Left lung (tissue), 14 donors: ENCODE measurements at places on chromosomes 11 and 22. TPM values are rescaled to one million over a fixed set of nuclear protein-coding genes. Genes with fewer than 3 reads are reported as not detected.
A peak's percentile ranks its signal among the peaks of the same experiment; 100 is the strongest.

DNA sequence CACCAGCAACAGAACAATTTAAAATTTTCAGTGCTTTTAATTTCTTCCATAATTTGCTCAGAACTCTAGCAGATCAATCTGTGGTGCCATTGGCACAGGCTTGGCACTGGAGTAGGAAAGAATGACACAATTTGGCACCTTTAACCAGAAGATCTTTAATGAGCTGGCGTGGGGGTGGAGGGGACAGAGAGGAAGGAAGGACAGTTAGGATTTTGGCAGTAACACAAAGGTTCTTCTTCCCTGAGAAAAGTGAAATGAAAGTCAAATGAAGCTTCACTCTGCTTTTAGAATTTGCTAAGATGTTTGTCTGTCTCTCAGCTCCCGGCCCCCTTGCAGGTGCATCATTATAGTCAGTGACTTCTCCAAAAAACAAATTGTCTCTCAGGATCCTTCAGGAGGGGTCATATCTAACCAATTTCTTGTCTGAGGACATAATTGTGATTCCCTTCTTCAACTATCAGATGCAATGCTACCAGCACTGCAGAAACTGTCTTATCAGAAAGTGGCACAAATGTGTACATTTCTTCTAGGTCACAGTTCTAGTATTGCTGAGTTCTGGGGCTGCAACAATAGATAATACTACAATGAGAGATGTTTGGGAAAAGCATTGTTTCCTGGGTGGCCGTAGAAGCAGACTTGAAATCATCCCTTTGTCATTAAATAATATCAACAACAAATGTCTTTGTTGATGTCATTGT lies 66.8 kb downstream of the CSTPP1 start:
- no peak for DNase-seq

GRCh38 chr11:27722117-27722952 lies 22.1 kb upstream of the BDNF start:
- no peak for DNase-seq

- no peak for DNase-seq
Observed at GRCh38 chr11:114027391-114027790, 32.1 kb upstream of the ZBTB16 start.

- peak; percentile 60 for DNase-seq
Observed at GRCh38 chr11:94134651-94135512, 6.2 kb downstream of the PANX1 start.

- no peak for DNase-seq
Observed at GRCh38 chr22:33382436-33382835, 324.3 kb upstream of the SYN3 start.

DNA sequence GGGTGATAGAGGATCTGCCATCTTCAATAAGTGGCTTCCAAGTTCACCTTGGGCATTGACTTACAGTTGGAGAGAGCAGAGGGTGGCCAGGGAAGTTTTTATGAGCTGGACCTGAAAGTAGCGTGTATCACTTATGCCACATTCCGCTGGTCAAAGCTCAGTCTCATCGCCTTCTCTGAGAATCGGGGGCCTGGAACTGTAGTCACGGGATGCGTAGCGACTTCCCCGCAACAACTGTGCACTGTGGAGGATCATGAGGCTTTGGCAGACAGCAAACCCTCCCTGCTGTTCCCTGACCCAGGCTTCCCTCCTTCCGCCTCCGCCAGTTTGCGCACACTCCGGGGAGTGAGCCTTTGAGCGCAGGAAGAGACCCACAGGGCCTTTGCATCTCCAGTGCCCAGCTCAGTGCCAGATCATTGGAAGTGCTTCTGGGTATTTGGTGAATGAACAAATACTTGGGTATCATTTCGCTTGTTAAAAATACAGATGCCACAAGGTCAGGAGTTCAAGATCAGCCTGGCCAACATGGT lies 95.5 kb downstream of the CEP164 start:
- DNase-seq, result peak; percentile 4

The INS gene
- total RNA-seq, result not detected
